ENCODE measurements at places on chromosomes 2 and 18. TPM values are rescaled to one million over a fixed set of nuclear protein-coding genes. Genes with fewer than 3 reads are reported as not detected.

DNA sequence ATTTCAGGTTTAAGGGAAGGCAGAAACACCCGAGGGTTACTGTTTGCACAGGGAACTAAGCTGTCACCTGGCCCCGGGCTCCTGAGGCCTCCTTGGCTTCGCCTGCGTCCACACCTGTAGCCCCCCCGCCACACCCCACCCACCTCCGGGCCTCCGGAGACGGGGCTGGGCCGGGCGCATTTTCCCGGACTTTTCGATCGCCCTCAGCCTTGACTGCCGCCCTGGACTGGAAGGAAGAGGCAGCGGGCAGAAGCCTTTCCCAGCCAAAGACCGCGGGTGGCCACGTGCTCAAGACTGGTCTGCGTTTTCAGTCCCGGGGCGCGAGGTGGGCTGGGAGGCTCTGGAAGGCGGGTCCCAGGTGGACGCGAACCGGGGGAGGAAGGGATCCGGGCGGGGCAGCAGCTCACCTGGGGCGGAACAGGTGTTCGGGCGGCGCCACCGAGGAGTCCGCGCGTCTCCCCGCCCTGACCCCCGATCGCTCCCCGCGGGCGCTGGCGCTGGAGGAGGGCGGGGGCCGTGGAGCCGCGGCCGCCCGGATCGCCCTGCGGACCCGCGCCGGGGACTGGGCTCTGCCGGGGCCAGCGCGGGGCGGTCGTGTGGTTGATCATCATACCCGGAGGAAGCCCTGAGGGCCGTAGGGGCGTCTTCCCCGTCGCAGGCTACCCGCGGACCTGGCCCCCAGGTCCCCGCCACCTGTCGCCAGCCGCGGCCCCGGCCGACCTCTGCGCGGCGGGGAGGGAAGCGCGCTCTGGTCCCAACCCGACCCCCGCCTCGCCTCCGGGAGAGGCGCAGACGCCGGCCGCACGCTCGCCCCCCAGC, 3.2 kb downstream of the ID2 start:
- DNase-seq: peak; percentile 58
- peaks cover 10% of the 10 kb centered on the region for H3K4me1 ChIP-seq
- peak overlapping the region; percentile 88 for H3K27ac ChIP-seq
- peaks cover 23% of the 10 kb centered on the region for H3K36me3 ChIP-seq

DNA sequence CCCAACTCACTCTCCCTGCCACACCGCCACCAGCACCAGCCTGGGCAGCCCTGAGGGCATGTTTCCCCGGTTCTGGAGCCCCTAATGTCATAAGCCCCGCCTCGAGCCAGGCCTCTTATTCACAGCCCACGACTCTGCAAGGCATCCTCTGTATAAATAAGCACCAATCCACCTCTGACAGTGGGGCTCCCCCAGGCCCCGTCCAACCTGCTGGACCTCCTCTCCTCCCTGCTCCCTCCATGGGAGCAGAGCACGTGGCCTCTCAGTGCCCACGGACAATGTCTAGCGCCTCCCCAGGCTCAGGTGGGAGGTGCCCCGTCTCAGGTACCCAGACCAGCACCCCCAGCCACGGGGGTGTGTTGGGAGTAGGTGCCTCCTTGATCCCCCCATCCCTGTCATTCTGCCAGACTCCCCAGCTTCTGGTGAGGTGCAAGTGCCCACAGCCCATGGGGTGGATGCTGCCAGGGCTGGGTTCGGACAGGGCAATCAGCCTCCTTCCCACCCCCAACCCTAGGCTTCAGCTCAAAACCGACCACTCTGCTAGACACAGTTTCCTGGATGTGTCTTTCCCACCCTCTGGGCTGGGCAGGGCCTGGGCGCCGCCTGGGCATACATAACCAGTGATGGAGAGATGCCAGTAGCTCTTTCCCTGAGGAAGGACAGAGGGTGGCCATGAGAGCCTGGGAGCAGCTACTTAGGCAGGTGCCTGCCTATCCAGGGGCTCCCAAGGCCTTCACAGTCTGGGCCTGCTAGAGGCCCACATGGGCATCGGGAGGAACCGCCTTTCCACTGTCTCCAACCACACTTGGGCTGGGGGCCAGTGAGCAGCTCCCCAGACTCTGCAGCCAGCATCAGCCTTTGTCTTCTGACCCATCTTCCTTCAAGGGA, 1.6 kb upstream of the ADRA2B start:
- peaks cover 8% of the 10 kb centered on the region for H3K4me1 ChIP-seq
- H3K4me3 ChIP-seq: peak overlapping the region; percentile 50
- H3K27me3 ChIP-seq: peaks cover 33% of the 10 kb centered on the region
- no peak overlapping the region for H3K27ac ChIP-seq
- H3K36me3 ChIP-seq: no peaks in the 10 kb centered on the region

- H3K27ac ChIP-seq: no peak overlapping the region
- no peak overlapping the region for H3K4me3 ChIP-seq
- H3K27me3 ChIP-seq: no peaks in the 10 kb centered on the region
- no peaks in the 10 kb centered on the region for H3K4me1 ChIP-seq
- no peaks in the 10 kb centered on the region for H3K36me3 ChIP-seq
Measured at GRCh38 chr2:163670929-163671328, 64.9 kb downstream of the FIGN start.

- H3K36me3 ChIP-seq: no peaks in the 10 kb centered on the region
- no peak overlapping the region for H3K27ac ChIP-seq
- H3K27me3 ChIP-seq: peaks cover 7% of the 10 kb centered on the region
- H3K4me1 ChIP-seq: peaks cover 5% of the 10 kb centered on the region
- no peak overlapping the region for H3K4me3 ChIP-seq
Measured at GRCh38 chr2:10873790-10874437, 37.8 kb upstream of the KCNF1 start.

GRCh38 chr18:8480506-8481328, 128.5 kb upstream of the RAB12 start:
- no peaks in the 10 kb centered on the region for H3K4me1 ChIP-seq
- H3K27ac ChIP-seq: no peak overlapping the region
- DNase-seq: no peak
- no peaks in the 10 kb centered on the region for H3K36me3 ChIP-seq
- H3K27me3 ChIP-seq: peaks cover 16% of the 10 kb centered on the region
- H3K4me3 ChIP-seq: no peak overlapping the region

DNA sequence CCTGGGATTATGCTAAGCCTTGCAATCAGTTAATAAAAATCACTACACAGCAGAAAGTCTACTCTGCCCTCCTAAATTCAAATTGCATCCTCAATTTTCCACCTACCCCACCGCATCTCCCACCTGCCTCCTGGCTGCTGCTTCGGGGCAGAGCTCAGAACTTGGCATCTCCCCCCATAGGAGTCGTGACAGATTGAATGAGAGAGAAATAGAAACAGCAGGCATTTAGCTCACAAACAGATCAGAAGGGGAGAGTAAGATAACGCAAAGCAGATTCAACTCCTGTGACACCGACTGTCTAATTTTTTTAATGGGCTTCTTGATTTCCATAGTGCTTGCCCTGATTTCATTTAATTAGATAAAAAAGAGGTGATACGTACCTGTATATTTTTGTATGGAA, 24.7 kb upstream of the LRRC30 start:
- DNase-seq: no peak
- H3K36me3 ChIP-seq: no peaks in the 10 kb centered on the region
- H3K4me1 ChIP-seq: no peaks in the 10 kb centered on the region
- H3K4me3 ChIP-seq: no peak overlapping the region

GRCh38 chr2:237223201-237223861, 137.6 kb downstream of the COPS8 start:
- no peak overlapping the region for H3K4me3 ChIP-seq
- H3K36me3 ChIP-seq: no peaks in the 10 kb centered on the region
- no peak overlapping the region for H3K27ac ChIP-seq
- no peak for DNase-seq
- H3K27me3 ChIP-seq: peaks cover 13% of the 10 kb centered on the region
- H3K4me1 ChIP-seq: peaks cover 7% of the 10 kb centered on the region

- no peaks in the 10 kb centered on the region for H3K27me3 ChIP-seq
- no peaks in the 10 kb centered on the region for H3K4me1 ChIP-seq
- no peaks in the 10 kb centered on the region for H3K36me3 ChIP-seq
- H3K27ac ChIP-seq: no peak overlapping the region
- no peak for DNase-seq
Measured at GRCh38 chr18:55634545-55634944, 46.6 kb upstream of the TCF4 start.

GRCh38 chr2:31038385-31038784, 99.9 kb downstream of the GALNT14 start:
- H3K4me3 ChIP-seq: no peak overlapping the region
- no peaks in the 10 kb centered on the region for H3K27me3 ChIP-seq
- no peaks in the 10 kb centered on the region for H3K36me3 ChIP-seq
- no peaks in the 10 kb centered on the region for H3K4me1 ChIP-seq

- H3K4me3 ChIP-seq: no peak overlapping the region
- no peak overlapping the region for H3K27ac ChIP-seq
- H3K36me3 ChIP-seq: peaks cover 8% of the 10 kb centered on the region
- H3K4me1 ChIP-seq: peaks cover 11% of the 10 kb centered on the region
- no peaks in the 10 kb centered on the region for H3K27me3 ChIP-seq
Measured at GRCh38 chr2:223969856-223970255, 12.6 kb downstream of the MRPL44 start.

DNA sequence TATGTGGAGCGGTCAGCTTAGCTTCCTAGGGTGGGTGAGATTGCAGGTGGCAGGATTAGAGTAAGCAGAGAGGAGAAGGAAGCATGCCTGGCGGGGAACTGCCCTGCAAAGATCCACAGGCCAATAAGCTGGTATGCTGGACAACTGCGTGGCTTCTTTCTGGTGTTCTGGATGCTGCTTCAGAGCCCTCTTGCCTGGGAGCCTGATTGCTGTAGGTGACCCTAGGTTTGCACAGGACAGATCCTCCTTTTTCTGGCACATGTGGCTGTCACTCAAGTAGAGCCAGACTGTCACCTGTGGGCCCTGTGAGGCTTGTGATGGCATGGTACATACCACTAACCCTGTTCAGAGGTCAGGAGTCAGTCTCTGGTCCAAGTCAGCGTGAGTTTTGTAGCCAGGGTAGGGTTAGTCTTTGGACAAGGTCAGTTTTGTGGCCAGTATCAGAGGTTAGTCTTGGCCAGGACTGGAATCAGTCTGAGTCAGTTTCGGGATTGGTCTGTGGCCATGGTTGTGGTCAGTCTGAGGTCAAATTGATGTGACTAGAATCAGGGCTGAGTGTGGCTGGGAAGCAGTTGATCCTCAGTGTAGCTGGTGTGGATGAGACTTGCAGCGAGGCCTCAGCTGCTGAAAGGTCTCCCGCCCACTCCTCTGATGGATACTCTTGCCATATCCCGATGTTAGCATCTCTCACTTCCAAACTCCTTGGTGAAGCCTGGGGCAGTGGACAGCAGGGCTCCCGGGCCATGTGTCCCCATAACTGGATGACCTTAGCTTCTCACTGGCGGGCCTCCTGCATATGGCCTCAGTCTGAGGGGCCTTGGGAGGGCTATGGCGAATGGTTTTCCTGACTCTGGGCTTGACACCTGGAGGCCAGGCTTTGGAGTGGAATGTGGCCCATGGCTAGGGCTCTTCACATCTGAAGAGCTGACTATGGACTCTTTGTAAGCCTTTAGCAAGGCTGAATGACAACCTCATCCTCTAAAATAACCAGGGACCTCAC, 260.5 kb downstream of the DYSF start:
- peaks cover 5% of the 10 kb centered on the region for H3K27me3 ChIP-seq
- no peak for DNase-seq
- H3K4me1 ChIP-seq: no peaks in the 10 kb centered on the region
- no peaks in the 10 kb centered on the region for H3K36me3 ChIP-seq

GRCh38 chr18:44541781-44542180, 138.9 kb upstream of the SETBP1 start:
- no peaks in the 10 kb centered on the region for H3K4me1 ChIP-seq
- no peaks in the 10 kb centered on the region for H3K36me3 ChIP-seq
- no peaks in the 10 kb centered on the region for H3K27me3 ChIP-seq

DNA sequence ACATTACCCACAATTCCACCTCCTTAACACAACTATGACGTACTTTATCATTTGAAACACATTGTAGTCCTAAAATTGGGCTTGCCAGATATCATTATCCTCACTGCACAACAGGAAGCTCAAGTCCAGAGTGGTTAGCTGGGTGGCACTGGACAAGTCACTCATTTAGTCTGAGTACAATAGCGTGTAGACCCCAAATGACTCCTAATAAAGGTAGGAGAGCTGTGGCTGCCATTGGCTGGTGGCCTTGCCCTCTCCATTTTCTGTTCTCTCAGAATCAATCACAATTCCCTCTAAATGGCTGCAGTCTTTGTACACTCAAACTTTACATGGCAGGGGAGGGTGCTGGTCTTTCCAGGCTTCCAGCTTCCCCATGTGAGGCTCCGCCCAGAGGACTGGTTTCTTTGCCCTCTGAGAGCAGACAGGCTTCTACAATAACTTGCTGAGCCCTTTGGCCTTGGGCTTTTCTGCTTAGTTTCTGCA, 11.7 kb downstream of the PSTPIP2 start:
- no peak overlapping the region for H3K4me3 ChIP-seq
- no peaks in the 10 kb centered on the region for H3K36me3 ChIP-seq
- no peak overlapping the region for H3K27ac ChIP-seq
- H3K27me3 ChIP-seq: no peaks in the 10 kb centered on the region
- no peak for DNase-seq

DNA sequence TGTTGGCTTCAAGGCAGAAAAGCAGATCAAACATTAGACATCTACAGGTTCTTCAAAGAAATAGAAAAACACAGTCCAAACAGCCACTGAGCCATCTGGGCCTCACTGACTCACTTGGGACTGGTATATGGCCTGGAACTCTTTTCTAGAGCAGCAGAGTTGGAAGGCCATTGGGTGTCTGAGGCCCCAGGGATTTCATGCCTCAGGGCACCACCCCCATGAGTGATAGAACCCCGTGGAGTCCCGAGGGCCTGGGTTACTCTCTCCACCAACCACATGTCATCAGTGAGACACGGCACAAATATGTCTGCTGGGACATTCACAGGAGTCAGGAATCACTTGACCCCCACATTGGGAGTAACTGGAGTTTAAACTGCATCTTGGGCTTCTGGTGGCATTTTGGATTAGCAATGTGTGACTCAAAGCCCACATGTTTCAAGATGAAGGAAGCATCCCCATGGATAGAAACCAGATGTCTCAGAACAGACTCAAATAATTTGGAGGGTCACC, 44.0 kb downstream of the CAPN13 start:
- peaks cover 6% of the 10 kb centered on the region for H3K27me3 ChIP-seq
- no peak overlapping the region for H3K27ac ChIP-seq
- H3K36me3 ChIP-seq: no peaks in the 10 kb centered on the region
- DNase-seq: no peak
- H3K4me1 ChIP-seq: no peaks in the 10 kb centered on the region

GRCh38 chr2:124662946-124663644, 638.0 kb downstream of the CNTNAP5 start:
- DNase-seq: no peak
- H3K27me3 ChIP-seq: no peaks in the 10 kb centered on the region
- no peak overlapping the region for H3K27ac ChIP-seq

DNA sequence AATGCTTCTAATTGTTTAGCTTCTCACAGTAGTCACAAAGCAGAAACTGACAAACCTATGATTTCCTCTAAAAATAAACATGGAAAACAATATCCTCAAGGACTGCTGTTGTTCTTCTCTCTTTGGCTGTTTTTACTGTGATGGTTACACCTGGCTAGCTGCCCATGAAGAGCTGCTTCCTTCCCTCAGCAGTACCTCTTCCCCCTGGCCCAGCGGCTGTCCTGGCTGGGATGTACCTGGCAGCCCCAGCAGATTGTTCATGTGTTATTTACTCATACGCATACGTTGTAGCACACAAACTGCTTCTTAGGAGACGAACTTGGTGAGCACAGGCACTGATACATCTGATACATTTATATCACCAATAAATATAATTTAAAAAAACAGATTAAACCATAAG, 27.4 kb downstream of the NEMP2 start:
- DNase-seq: no peak
- H3K4me3 ChIP-seq: no peak overlapping the region
- H3K27me3 ChIP-seq: no peaks in the 10 kb centered on the region
- H3K36me3 ChIP-seq: peaks cover 17% of the 10 kb centered on the region

The PTPRM gene
- total RNA-seq: 4.3 TPM

The KIF5C gene
- total RNA-seq: 18.6 TPM

The GALR1 gene
- total RNA-seq: not detected

The VIT gene
- not detected for total RNA-seq

The UGT1A8 gene
- not detected for total RNA-seq

The FIGN gene
- total RNA-seq: not detected

The REG3A gene
- not detected for total RNA-seq

The SMYD1 gene
- total RNA-seq: not detected

The PRKRA gene
- 82.9 TPM for total RNA-seq
